ENCODE measurements at places on chromosomes 3 and 15.

GRCh38 chr15:26128611-26129140 lies 265.5 kb upstream of the ATP10A start:
- DNase-seq = no peak

GRCh38 chr3:170493712-170494182 lies 75.1 kb downstream of the CLDN11 start:
- no peak for DNase-seq

DNA sequence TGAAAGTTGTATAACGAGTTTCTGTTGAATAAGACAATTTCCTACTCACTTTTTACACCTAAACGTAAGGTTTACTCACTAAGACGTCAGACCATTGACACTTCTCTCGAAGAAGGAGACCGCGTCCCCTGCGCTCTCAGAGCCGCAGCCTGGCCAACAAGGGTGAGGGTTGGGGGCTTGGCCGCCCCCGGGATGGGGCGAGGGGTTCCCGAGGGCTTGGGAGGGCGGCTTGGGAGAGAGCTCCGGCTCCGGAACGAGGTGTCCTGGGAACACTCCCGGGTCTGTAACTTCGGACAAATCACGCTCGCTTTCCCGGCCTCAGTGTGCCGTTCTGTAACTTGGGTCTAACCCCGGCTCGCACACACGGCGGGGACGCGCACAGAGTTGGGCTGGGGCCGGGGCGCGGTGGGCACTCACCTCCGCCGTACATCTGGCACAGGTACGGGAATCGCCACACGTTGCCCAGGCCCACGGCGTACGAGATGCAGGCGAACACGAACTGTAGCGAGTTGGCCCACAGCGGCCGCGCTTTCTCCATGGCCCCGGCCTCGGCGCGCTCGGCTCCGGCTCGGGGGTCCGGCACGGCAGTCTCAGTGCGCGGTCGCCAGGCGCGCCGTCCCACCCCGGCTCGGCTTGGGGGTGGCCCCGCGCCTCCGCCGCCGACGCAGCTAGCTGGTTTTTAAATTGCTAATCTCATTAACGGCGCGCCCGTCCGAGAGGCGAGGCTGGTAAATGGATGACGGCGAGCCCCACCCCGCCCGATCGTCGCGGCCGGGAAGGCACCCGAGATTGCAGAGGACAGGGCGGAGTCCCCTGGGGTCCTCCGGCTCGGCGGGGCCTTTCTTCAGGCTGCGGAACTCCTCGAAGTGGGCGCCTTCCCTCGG lies at the start of gene SLC6A20:
Gene SLC6A20 (minus strand): TSS at position 655 of the 884 bp plus-strand sequence. CDS start 117 bp downstream, at position 538.
- DNase-seq = no peak

DNA sequence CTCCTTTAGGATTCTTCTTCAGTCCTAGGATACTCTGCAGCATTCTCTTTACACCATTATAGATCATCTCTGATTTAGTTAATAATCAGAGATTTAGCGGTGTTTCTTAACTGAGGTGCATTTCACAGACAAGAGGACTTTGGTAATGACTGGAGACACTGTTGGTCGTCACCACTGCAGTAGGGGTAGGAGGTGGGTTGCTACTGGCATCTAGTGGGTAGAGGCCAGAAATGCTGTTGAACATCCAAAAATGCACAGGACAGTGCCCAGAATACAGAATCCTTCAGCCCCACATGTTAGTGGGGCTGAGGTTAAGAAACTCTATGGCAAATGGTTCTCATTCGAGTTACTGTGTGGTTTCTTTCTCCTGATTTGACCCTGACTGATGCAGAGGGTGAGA lies 80.4 kb upstream of the LMCD1 start:
- DNase-seq = no peak

DNA sequence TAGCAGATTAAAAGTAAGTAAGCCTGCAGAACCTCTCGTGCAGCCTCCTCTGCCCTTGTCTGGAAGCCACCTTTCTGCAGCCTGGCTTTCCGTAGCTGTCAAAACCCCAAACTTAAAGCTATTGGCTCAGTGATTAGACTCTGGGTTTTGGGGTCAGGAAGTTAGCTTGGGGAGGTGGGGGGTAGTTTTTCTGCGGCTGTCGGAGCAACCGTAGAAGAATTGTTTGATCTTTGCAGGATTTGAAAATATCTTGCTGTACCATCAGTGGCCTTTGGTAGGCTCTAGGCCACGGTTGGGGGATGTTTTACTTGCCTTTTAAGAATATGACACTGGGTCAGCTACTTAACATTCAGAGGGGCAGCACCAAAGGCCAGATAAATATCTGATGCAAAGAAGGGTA lies 88.4 kb upstream of the RASGRP1 start:
- no peak for DNase-seq

DNA sequence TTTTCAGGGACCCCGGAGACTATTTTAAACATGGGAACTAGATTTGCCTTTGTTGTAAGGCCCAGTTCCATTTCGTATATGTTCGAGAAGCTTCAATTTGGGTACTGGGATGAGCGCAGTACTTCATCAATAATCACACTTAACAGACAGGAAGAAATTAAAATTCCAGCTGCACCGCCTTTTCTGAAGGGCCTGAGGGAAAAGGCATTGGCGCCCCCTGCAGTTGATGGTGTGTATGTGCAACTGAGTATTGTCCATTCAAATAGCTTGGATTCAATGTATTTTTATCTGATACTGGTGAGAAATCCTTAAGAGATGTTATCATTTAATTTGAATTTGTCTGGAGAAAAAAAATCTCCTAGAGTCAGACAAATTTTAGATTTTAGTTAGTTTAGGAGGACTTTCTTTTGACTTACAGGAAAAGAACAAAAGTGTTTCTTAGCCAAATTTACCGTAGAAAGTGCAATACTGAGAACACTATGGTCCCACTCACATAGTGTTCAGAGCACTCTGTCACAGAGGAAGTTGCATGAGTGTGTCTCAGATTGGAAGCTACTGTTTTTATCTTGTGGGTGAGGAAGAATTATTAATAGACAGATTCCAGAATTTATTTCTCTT lies 5.4 kb upstream of the ALDH1A2 start:
- peak; percentile 33 for DNase-seq

DNA sequence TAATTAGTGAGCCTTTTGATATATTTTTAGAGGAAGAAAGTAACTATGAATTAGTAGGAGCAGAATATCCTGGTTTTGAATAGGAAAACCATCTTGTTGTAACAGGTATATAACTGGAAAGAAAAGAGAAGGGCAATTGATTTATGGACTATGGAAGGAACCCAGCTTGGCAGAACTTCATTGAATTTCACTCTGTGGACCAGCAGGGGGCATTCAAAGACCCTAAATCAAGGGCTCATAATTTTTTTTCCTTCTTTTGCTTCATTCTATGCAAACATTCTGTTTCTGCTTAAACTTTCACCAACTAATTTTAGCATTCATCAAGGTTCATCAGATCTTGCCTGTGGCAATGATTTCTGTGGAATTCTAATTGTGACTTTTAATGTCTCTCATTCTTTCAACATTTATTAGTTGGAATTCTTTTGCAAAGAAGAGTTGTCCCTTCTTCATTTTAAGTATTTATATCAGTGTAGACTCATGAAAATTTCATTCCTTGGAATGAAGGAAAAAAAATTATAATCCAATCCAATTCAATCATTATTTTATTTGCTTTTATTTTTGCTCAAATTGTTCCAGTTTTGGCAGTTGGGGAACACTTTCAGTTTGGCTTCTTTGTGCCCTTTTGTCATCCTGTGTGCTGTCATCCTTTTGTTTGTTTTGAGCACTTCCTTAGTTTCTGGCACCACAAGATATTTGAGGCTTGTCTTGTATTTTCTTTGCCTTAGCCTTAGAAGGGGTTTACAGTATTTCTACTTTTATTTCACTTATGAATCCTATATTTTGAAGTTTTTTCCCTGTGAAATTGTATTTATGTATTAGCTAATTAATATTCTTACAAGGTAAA lies 30.4 kb downstream of the NXPE3 start:
- no peak for DNase-seq

DNA sequence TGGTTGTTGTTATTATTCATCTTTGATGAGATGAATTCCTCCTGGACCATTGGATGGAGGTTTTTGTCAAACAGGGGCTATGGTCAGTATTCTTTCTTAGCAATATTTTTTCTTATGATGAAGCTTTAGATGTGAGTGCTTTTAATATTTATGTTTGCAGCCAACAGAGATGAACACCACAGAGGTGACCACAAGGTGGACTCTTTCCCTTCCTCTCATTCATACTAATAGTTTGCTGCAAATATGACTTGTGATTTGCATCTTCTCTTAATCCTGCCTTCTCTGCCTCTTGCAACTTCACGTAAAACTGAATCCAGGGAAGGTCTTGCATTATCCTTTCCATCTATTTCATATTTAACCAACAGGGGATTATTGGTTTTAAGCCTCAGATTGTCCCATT lies 473.1 kb upstream of the UBE2E2 start:
- DNase-seq = no peak

DNA sequence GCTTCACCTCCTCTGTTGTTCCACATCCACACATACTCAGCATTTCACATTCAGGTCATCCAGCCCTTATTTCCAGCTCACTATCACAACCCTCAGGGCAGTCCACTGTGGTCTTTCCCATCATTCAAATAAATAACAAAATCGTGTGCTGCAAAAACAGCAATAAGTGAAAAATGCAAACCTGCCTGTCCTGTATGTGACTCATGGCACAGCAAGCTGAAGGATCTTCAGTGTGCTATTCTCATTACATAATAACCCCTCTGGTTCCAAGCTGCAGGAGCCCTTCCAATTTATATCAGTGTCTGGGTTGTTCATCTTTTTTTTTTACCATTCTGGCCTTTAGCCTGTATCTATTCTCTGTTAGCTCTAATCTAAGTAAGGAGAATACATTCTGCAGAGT lies 185.3 kb upstream of the UBE2E2 start:
- DNase-seq = no peak

DNA sequence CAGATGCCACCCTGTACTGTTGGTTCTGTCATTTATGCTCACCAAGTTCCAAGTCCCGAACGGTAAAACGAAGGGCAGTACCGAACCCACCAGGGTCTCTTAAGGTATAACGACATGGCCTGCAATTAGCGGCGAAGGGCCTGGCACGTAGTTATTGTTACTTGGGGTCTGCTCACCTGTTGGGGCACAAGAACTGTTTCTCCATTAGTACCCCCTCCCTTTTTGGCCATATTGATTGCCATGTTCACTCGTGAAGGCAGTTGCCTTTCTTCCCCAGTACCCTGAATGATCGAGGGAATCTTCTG lies 435 bp downstream of the IL17RB start:
- no peak for DNase-seq

DNA sequence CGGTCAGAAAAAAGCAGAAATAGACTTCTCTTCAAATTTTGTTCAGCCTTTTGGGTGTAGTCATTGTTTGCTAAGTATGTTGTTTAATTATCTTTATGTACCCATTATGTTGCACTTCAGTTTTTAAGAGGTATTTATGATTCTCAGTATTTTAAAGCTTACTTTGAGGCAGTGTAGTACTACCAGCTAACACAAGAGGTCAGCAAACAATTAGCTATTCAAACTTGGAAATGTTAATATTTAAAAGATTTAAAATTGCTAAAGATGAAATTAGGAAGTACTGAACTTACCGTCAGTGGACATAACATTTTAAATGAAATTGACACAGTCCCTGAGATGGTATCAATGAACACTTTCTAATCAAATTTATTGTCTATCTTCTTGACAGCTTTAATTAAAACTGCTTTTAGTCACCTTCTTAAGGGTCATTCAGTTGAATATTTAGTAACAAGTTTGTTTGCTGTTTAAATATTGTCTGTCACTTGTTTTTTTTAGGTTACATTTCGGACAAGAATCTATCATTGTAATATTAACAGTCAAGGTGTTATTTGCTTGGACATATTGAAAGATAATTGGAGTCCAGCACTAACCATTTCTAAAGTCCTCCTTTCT lies 28.1 kb downstream of the NKIRAS1 start:
- DNase-seq = no peak

GRCh38 chr15:42012241-42012640 lies 8.6 kb downstream of the PLA2G4E start:
- no peak for DNase-seq

DNA sequence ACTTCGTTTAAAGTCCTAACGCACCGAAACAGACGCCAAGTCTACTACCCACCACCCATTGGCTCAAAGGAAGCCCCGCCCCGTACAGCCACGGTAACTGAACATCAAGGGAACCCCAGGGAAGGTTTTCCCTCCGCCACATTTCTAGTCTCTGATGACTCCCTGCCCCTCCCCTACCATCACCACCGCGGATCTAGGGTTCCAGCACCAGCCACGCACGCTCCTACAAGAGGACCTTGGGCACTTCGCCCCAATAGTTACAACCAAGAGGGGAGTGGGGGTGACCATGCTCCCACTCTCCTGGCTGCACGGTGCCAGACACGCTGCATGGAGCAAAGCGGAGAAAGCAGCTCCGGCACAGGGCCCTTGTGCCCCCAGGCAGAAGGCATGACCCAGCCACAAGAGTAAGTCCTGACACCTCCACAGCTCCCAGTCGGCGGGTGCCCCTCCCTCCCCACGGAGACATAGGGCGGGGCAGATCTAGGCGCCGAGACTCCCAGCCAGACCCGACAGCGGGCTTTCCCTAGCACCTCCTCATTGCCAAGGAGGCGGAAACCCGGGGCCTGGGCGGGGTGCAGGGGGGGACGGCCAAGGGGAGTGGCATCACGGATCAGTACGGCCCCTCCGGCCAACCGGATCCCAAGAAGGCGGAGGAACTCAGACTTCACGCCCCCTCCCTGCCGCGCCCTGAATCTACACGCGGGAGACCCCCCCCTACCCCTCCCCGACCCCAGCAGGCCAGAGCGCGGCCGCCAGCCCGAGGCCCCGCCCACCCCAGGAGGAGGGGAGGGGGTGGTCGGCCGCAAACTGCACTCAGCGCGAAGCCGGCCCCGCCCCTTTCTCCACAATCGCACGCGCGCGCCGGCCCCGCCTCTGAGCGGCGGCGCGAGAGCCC lies 936 bp downstream of the SIN3A start:
- DNase-seq = peak; percentile 97
